ENCODE measurements at places on chromosomes 1 and 21.
A peak's percentile ranks its signal among the peaks of the same experiment; 100 is the strongest.

DNA sequence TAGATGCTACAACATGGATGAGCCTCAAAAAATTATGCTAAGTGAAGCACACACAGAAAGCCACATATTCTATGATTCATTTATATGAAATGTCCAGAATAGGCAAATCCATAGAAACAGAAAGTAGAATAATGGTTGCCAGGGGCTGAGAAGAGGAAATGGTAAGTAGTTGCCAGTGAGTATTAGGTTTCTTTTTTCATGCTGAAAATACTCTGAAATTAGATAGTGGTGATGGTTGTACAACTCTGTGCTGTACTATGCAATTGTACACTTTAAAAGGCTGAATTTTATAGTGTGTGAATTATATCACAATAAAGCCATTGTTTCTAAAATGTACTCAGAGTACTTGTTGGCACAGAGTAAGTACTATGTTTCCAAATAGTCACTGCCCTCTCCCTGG, 15.5 kb upstream of the GFI1 start:
- DNase-seq, result no peak

DNA sequence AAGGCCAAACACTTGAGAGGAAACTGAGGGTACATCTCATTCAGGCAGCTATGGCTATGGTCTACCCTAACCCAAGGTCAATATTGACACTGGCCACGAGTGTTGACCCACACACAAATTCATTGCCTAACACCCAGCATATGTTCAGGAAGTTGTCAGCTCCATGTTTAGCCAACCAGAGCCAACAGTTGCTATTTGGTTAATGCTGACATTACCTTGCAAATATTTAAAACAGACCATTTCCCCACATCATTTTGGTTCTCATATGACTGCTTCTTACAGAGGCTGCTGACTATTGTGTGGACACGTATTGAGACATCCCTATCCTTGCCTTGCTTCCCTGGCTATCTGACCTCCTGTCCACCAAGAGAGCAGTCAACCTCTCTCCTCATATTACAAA, 97.3 kb downstream of the LMX1A start:
- peak; percentile 21 for DNase-seq

DNA sequence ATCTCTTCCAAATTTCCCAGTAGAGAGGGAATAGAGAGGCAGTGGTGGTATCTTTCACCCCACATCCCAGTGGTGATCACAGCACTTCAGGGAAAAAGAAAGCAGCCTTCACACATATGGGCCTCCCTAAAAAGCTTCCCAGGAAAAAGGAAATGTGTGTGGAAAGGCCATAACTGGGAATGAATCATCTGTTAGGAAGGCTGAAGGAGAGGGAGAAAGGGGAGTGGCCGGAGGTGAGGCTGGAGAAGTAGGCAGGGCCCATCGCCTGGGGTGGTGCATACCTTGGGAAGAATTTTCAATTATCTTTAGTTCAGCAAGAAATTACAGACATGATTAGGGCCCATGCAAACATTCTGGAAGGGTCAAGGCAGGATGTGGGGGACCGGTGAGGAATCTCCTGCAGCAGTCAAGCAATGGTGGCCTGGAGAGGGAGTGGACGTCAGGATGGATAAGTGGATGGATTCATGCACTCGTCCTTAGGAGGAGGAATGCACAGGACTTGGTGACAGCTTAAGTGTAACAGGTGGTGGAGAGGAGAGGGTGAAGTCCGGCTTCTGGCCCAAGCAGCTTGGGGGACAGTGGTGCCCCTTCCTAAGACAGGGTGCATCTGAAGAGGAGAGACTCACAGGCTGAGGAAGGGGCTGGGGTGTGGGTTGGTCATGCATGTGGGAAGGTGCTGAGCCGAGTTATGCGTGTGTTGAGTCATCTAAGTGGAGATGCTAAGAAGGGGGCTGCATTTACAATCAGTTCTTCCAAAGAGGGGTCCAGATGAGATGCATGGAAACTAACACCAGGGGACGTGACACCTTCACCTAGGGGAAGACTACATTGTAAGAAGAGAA, 17.9 kb downstream of the HIVEP3 start:
- peak; percentile 35 for DNase-seq

GRCh38 chr21:46411236-46411635, 47.5 kb upstream of the DIP2A start:
- DNase-seq, result no peak

- DNase-seq, result no peak
Observed at GRCh38 chr1:57017200-57017599, 51.4 kb upstream of the C8B start.

DNA sequence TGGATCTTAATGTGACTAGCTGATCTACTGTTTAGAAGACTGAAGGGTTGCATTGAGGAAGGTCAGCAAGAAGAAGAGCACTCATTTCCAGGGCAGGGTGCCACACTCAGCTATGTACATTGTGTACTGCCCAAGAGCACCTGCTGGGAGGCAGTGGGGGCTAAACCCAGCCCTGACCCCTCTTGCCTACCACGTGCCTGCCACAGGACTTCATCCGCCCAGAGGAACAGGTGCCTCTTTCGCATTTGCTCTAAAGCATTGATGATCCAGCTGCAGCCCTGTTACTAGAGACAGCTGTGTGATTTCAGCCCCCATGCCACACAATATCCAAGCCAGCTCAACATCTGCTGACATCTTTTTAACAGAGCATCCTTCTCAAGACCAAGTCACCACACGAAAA, 341.8 kb downstream of the LMX1A start:
- no peak for DNase-seq

- DNase-seq, result no peak
Observed at GRCh38 chr1:37776946-37777516, 12.1 kb upstream of the EPHA10 start.

- DNase-seq, result no peak
Observed at GRCh38 chr1:47664356-47664755, 226.5 kb downstream of the FOXD2 start.

GRCh38 chr1:183956559-183957188, 80.9 kb downstream of the COLGALT2 start:
- no peak for DNase-seq

GRCh38 chr1:24551290-24551959, 4.5 kb upstream of the NCMAP start:
- no peak for DNase-seq

DNA sequence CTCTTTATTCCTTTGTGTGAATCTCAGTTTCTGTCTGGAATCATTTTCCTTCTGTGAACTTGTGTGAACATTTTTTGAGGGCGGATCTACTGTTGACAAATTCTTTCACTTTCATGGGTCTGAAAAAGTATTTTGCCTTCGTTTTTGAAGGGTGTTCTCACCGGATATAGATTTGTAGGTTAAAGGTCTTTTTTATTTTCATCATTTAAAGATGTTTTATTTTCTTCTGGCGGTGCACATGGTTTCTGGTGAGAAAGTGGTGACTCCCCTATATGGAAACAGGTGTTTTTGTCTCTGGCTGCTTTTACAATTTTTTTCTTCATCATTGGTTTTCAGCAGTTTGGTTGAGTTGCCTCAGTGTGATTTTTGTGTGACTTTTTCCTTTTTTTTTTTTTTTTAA, 94.9 kb downstream of the DYRK1A start:
- no peak for DNase-seq

DNA sequence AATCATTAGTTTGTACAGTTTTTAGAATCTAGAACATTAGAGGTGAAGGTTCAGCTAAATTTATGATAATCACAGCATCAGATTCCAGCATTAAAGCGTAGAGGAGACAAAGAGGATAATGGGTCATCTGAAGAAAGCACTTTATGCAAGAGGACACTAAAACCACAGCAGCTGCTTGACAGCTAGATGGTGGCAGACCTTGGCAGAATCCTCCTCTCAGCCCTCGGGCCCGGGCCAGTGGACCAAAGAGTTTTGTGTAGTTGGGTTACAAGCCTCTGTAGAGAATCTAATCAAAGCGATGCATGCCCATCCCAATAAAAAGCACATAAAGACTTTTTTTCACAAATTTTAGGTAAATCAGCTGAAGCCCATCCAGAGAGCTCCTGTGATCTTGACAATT, 59.4 kb downstream of the AK5 start:
- DNase-seq, result no peak

GRCh38 chr1:230327892-230328284, 98.2 kb downstream of the PGBD5 start:
- DNase-seq, result no peak

GRCh38 chr1:68448365-68448764, 1.4 kb downstream of the RPE65 start:
- DNase-seq, result no peak

GRCh38 chr1:165240492-165240891, 116.0 kb downstream of the LMX1A start:
- no peak for DNase-seq
